ENCODE measurements at places on chromosomes 4 and X.

GRCh38 chrX:46683048-46683447 lies 75.9 kb downstream of the SLC9A7 start:
- no peak for DNase-seq

DNA sequence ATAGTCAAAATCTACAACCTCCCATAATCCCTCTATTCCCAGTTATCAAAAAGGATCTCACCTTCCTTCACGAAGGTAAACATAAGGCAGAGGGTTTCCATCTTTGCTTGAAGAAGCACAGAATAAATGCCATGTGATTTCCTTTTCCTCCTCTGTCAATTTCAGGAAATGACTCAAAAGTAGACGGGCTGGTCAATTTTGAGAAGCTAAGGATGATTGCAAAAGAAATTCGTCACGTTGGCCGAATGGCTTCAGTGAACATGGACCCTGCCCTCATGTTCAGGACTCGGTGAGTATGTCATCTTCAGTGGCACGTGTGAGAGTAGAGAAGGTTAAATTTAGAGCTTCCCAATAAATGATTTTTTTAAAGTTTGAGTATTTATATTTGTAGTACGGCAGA lies 240.2 kb downstream of the RAPGEF2 start:
- no peak for DNase-seq

GRCh38 chr4:140109737-140110136 lies 44.2 kb downstream of the MAML3 start:
- DNase-seq = no peak

DNA sequence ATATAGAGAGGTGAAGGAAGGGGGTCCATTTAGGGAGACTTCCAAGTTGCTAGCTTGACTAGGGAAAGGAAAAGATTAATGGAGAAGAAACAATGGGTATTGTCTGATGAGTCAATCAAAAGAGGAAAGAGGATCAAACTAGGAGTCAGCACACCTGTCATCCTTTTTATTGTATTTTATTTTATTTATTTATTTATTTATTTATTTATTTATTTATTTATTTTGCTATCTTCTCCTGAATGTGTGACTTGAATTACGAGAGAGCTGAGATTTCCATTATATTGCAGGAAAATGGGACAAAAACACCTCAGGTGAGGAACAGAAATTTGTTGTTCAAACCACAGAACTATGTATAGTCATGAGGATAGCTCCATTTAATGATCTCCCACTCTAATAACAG lies 58.9 kb downstream of the NUDT11 start:
- DNase-seq = no peak

GRCh38 chr4:38846015-38846414 lies 10.6 kb downstream of the TLR6 start:
- DNase-seq = no peak

GRCh38 chr4:4456351-4456750 lies 69.4 kb downstream of the NSG1 start:
- DNase-seq = peak; percentile 70

DNA sequence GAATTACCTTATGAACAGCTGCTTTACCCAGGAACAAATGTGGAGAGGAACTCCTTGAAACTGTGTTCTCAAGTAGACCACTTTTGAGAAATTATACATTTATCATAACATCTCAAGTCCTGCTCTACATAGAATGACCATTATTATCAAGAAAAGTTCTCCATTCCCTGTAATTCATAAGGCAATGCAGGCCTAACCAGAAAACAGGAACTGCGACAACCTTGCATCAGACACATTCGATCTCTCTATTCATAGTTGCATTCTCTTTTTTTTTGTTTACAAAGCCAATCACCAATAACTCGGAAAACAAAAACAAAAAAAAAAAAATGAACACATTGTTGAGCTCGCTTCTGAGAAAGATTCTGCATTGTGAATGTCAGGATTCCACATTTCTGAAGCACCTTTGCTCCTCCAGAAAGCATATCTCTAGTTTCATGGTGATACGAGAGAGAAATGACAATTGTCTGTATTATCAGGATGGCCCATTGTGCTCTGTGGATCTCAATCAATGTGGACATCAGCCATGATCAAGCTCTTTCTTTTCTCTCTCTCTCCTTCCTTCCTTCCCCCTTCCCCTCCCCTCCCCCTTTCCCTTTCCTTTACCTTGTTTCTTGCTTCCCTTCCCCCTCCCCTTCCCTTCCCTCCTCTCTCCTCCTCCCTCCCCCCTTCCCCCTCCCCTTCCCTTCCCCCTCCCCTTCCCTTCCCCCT lies 32.4 kb upstream of the CD99 start:
- no peak for DNase-seq

DNA sequence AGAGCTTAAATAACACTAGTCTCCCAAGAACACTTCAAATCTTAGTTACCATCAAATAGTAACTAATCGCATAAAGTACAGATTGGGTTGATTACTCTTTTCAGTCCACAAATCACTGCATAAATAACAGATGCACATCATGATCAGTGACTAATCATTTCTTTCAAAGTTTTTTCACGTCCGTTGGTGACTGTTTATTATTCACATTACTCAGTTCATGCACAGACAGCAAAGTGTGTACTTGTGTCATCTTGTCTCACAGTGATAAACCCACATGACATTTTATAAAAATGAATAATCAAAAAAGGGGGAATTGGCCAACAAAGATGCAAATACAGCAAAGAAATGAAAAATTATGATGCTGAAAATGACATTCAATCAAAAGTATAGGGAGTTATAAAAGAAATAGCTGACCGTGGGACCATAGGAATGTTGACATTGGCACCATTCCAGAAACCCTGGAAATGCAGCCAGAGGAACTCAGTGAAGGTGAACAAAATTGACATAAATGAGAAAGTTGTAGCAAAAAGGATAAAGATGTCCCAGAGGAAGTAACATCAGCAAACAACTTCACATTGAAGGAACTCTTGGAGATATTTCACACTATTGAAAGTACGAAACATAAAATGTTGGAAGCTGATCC lies 161.5 kb downstream of the SOX3 start:
- no peak for DNase-seq

DNA sequence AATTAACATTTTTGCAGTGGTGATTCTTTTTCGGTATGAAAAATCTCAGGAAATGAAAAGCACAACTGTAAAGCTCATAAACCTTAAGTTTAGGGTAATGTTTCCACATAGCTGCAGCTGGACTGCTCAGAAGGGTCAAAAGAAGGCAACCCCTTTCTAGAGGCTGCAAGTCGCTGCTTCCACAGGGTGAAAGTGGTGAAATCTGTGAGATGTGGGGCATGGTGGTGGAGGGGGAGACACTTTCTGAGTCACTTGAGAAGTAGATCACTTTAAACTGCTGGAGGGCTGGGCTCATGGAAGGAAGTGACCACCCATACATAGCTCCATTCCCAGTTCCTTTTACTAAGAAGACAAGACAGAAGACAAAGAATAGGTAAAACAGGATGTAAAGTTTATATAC lies 8.7 kb downstream of the SFRP2 start:
- no peak for DNase-seq

- no peak for DNase-seq
Measured at GRCh38 chr4:123517176-123517575, 120.6 kb downstream of the SPRY1 start.

All from endodermal cell (in vitro differentiated cells).